Gastroesophageal sphincter (tissue), 4 donors: ENCODE measurements at places on chromosomes 16 and 17.

GRCh38 chr17:48294806-48295361 is 135.1 kb downstream of the SKAP1 start:
- no peak for ATAC-seq

- ATAC-seq: no peak
Measured at GRCh38 chr16:30377050-30377811, 2.6 kb downstream of the MYL11 start.

- no peak for ATAC-seq
Measured at GRCh38 chr17:78046923-78047322, 81.6 kb downstream of the TMC6 start.

- ATAC-seq: no peak
Measured at GRCh38 chr17:78515480-78515879, 61.7 kb downstream of the DNAH17 start.

GRCh38 chr17:71503710-71504465 is 616.9 kb upstream of the SOX9 start:
- ATAC-seq: no peak

DNA sequence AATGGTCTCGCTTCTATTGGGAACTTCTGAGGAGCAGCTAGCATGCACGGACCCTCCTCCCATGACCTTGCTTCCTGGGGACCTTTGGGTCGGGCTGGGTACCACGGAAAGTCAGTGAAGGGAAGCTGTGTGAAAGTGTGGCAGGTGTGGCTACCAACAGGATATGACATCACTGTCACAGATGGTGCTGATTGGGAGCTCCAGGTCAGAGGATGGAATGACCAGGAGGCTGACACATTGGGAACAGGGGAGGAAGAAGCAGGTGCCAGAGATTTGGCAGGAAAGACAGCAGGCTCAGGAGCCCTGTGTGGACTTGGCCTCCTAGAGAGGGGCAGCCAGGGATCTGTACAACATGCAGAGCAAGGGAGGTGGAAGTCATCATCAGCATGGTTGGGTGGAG is 34.0 kb downstream of the CPNE2 start:
- no peak for ATAC-seq

- no peak for ATAC-seq
Measured at GRCh38 chr17:62092784-62093183, 27.7 kb upstream of the MED13 start.

- no peak for ATAC-seq
Measured at GRCh38 chr16:18975109-18975508, 8.6 kb upstream of the TMC7 start.

- ATAC-seq: no peak
Measured at GRCh38 chr17:69468207-69468606, 53.7 kb downstream of the MAP2K6 start.

GRCh38 chr17:71522383-71522782 is 598.4 kb upstream of the SOX9 start:
- ATAC-seq: no peak

DNA sequence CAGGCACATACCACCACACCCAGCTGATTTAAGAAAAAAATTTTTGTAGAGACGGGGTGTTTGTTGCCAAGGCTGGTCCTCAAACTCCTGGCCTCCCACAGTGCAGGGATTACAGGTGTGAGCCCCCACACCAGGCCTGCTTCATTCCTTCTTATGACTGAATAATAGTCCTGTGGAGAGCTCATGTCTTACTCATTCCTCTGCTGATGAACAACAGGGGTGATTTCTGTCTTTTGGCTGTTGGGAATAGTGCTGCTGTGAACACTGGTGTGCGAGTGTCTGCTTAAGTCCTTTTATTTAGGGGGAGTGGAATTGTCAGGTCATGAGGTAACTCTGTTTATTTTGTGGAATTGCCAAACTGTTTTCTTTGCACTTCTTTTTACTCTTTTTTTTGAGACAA is 2.7 kb upstream of the CTRB1 start:
- no peak for ATAC-seq

DNA sequence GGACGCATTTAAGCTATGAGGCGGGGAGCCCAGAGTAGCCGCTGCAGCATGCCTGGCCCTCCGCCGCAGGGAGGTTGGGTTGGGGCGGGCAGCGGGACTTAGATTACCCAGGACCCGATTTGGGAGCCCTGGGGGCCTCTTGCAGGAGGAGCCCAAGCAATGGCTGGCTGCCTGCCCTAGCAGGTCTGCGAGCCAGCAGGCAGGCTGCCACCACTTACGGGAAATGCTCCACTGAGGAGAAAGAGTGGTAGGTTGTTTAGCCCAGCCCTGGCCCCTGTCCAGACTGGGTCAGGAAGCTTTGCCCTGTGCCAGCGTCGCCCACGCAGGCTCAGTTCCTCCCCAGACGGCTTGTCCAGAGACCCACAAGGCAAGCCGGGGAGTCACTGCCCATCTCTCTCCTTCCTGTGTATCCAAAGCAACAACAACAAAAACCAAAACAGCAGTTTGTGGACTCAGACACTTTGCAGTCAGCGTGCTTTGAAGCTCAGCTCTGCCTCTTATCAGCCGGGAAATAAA is 10.3 kb upstream of the TVP23A start:
- peak; percentile 85 for ATAC-seq

- ATAC-seq: peak; percentile 59
Measured at GRCh38 chr16:86931410-86931941, 353.1 kb downstream of the FOXL1 start.

GRCh38 chr17:78117027-78117981 is 11.3 kb downstream of the TMC6 start:
- ATAC-seq: peak; percentile 18

GRCh38 chr16:53944025-53944424 is 240.1 kb downstream of the FTO start:
- no peak for ATAC-seq

- no peak for ATAC-seq
Measured at GRCh38 chr16:54938212-54939028, 7.8 kb downstream of the IRX5 start.

DNA sequence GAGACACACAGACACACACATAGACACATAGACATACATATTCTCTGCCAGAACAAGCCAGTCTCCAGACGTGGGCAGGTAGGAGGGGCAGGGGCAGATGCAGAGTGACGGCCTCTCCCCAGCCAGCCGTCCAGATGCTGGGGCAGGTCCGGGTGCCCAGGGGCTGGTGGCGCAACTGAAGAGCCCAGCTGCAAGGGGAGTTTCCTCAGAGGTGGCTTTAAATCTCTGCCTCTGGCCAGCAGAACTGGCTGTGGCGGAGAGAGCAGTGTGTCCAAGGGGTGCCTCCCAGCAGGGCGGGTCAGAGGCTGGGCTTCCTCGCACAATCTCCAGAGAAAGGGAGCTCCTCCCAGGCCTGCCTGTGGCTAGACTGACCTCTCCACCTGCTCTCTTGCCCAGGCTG is 9.4 kb upstream of the GCGR start:
- no peak for ATAC-seq

- no peak for ATAC-seq
Measured at GRCh38 chr16:2091547-2092255, 43.9 kb downstream of the TSC2 start.

GRCh38 chr17:80260069-80260535 is 550 bp upstream of the RNF213 start:
- ATAC-seq: peak; percentile 88

- ATAC-seq: no peak
Measured at GRCh38 chr16:6861815-6862477, 470.7 kb upstream of the RBFOX1 start.

GRCh38 chr16:50602531-50603205 is 54.5 kb downstream of the NKD1 start:
- ATAC-seq: no peak

GRCh38 chr16:86733546-86734254 is 155.4 kb downstream of the FOXL1 start:
- ATAC-seq: no peak

DNA sequence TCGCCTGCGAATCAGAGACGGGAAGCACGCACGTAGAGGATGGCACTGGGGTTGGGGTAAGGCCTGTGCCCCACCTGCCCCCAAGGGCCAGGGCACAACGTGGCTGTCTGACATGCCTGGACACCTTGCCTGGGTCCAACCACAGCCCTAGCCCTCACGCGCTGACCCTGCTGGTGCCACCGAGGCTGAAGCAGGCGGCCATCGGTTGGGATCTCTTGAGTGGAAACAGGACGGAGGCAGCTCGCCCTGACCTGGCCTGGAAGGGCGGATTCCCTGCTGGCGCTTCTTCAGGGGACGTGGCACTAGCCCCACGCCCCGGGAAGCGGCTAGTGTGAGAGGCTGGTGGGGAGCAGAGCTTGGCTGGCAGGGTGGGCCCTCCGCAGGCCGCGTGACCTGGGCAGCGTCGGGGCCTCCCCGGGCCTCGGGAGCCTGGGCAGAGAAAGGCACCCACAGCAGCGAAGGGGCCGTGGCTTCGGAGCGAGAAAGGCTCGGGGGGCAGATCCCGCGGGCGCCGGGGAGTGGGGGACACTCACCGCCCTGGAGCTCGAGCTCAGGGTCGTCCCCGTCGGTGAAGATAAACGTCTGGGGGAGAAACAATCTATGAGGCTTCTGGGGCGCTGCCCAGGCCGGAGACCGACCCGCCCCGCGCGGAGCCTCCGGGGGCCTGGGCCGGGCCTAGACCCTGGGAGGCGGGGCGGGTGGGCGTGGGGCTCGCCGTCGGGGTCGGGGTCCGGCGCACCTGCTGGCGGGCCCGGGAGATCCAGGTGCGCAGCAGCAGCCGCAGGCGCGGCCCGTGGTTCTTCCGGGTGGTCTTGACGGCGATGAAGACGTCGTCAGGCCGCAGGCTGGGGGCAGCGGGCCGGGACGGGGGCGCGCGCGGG is 610 bp downstream of the RFNG start:
- ATAC-seq: peak; percentile 9

- no peak for ATAC-seq
Measured at GRCh38 chr17:54861471-54861983, 39.1 kb upstream of the TOM1L1 start.

- ATAC-seq: no peak
Measured at GRCh38 chr16:9362050-9362449, 270.6 kb downstream of the HAPSTR1 start.

DNA sequence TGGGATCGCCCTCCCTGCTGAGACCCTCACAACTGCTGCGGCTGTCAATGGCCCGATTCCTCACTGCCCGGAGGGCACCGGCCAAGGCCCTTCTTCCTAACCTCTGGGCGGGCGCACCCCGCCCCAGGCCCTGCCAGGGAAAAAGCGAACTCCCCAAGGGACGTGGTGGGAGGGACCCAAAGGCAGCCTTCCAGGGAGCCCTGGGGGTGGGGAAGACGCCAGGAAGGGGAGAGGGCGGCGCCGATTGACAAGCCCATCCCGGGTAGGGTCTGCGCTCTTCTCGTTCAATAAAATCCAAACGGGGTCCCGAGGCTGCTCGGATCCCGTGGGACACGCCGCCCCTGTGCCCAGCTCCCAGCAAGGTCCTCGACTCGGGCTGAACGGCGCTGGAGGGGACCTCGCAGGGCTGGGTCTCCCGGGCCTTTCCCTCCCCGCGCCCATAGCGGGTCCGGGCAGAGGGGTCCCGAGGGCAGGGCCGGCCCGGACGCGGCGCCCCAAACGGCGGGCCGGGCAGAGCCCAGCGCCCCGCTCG is 416 bp downstream of the KIFC3 start:
- peak; percentile 24 for ATAC-seq

- no peak for ATAC-seq
Measured at GRCh38 chr17:28948342-28948741, 3.0 kb downstream of the PHF12 start.

- ATAC-seq: no peak
Measured at GRCh38 chr17:78541488-78542206, 35.5 kb downstream of the DNAH17 start.

- ATAC-seq: no peak
Measured at GRCh38 chr17:17714261-17714866, 33.1 kb downstream of the RAI1 start.

- no peak for ATAC-seq
Measured at GRCh38 chr17:33267271-33267790, 25.8 kb downstream of the ASIC2 start.

- ATAC-seq: peak; percentile 28
Measured at GRCh38 chr17:58756246-58757161, 850 bp downstream of the PPM1E start.

DNA sequence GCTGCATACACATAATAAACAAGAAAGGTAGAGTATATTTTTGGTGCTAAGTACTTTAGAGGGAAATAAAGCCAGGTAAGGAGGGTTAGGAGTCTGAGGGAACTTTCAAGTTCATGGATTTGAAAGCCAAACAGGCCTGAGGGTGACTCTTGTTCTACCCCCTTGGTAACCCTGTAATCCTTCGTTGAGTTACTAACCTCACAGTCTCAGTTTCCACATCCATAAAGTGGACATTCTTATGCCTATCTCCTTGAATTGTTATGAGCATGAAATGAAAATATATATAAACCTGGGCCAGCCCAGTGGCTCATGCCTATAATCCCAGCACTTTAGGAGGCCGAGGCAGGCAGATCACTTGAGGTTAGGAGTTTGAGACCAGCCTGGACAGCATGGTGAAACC is 22.4 kb downstream of the PECAM1 start:
- ATAC-seq: no peak

DNA sequence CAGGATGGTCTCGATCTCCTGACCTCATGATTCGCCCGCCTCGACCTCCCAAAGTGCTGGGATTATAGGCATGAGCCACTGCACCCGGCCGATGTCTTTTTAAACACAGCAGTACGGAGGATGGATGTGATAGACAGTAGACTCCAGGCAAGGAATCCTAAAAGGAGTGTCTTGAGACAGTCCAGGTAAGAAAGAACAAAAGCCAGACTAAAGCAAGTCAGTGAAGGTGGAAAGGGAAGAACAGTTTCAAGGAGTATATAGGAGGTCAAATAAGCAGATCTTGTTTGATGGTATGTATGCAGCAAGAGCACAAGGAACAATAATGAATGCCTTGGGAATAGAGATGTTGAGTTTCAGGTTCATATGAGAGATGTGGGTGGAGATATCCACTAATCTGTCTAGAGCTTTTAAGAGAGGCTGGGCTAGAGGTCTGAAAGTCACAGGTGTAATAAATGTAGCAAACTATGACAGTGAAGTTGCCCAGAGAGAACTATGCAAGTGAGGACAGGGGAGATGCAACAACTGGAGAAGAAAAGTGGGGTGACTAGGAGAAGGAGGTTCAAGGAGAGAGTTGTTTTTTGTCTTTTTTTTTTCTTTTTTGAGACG is 4.5 kb downstream of the TUBD1 start:
- no peak for ATAC-seq

GRCh38 chr17:79702034-79702433 is 28.7 kb upstream of the ENPP7 start:
- no peak for ATAC-seq

DNA sequence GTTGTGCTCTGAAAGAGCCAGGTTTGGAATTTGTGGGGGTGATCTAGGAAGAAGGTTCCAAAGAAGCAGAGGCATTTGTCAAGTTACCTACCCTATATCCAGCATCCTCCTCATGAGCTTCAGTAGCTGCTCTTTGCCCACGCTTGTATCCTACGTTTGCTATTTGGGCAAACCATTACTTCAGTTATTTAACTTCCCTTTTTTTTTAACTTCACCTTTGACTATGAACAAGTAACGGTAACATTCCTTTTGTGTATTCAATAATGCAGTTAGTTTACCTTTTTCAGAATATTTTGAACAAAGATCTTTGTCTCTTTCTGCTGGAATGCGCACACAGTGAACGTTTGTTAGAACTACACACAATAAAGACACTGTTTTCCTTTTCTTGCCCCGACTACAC is 41.5 kb downstream of the CYB5B start:
- ATAC-seq: no peak
